HT1080 (cell line): ENCODE measurements at places on chromosomes 12 and 14.
A peak's percentile ranks its signal among the peaks of the same experiment; 100 is the strongest.

DNA sequence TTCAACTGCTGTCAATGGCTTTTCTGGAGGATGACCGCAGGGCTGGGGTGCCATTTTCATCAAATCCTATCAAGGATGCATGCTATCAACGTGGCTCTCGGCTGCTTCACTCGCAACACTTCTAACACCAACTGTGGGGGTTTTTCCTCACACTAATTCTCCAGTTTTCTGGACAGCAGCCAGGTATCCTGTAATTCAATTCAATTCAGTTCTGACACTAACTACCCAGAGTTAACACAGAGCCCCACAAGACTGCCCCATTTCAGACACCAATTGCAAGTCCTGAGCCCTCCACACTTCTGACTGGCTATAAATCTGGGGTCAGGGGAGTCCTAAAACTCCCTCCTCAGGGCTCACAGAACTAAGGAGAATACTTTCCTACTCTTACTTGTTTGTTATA, 55.3 kb upstream of the TMCC3 start:
- DNase-seq, result no peak

DNA sequence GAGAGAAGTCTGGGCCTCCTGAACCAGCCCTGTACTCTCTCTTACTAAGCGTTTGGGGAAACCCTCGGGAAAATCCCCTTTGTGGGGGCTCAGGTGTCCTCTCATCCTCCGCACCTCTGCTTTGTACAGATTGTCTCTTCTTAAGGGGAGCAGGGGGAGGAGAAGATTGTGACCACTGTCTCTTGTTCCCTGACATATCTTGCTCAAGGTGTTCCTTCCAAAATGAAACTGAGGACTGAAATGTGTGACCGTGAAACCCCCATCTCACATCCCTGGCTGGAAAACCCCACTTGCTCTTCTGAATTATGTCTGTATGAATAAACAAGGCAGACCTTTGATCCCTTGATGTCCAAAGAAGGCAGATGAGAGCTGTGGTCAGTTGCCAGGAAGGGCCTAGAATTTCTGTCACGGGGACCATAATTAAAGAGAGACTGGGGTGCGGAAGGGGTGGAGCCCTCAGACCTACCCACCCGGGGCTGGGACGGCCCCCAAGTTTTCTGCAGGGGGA, 369.8 kb downstream of the AACS start:
- DNase-seq, result no peak

GRCh38 chr12:64840949-64841717, 16.7 kb downstream of the TBC1D30 start:
- DNase-seq, result peak; percentile 23

DNA sequence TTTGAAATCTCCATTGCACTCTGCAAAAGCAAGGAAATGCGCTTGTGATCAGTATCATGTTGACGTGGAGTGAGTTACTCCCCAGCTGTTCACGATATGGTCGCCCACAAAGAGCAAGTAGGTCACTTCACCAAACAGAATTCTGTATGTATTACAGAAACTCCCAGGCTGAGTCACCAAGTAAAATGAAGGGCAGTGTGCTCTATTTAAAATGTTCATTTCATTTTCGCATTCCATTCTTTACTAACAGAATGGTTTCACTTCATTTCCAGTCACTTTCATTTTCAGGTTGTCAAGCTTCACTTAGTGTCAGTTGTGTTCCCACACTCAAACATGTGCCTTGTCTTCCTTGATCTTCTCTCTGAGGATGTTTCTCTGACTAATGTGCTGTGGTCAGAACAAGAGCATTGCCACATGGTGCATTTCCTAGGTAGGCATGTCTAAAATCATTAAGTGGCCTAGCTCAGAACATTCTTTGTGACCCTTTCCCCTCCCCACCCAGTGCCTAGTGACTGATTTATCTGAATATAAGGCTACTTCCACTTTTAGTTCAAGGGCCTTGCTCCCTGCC, 391.2 kb downstream of the RAD51B start:
- peak; percentile 91 for DNase-seq

- DNase-seq, result no peak
Observed at GRCh38 chr12:51925346-51926063, 18.2 kb downstream of the ACVRL1 start.

- DNase-seq, result no peak
Observed at GRCh38 chr12:12333407-12334366, 16.4 kb downstream of the MANSC1 start.

GRCh38 chr12:68056300-68056699, 67.1 kb downstream of the IFNG-AS1 start:
- DNase-seq, result no peak

DNA sequence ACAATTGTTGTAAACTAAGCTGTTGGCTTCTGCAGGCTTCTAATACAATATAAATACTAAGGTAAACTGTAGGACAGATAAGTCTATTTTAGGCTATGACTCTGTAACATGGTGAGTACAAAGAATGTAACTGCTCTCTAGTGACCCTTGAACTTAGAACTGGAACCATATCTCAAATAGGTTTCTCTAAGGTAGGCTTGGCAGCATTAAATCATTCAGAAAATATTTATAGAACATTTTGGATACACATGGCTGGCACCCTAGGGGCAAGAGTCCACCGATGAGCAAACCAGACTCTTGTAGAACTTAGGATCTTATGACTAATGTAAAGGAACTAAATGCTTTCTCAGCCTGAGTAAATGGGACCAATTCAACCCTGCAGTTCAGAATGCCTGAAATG, 19.4 kb upstream of the SLC25A3 start:
- DNase-seq, result no peak

GRCh38 chr14:22316473-22316872, 272.6 kb downstream of the DAD1 start:
- DNase-seq, result no peak

DNA sequence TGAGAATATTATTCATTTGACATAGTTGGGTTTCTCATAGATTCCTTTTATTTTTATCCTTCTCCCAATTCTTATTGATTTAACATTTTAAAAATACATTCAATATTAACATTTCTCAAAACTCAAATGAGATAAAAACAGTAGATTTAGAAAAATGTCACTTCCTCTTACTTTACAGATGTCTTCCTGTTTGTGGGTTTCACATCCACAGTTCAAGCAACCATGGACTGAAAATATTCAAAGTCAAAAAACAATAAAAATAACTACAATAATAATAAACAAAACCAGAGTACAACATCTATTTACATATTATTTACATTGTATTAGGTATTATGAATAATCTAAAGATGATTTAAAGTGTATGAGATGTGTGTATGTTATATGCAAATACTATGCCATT, 111.3 kb upstream of the SLC16A7 start:
- DNase-seq, result no peak

- peak; percentile 98 for DNase-seq
Observed at GRCh38 chr12:75705749-75706711, 194.6 kb upstream of the KRR1 start.

DNA sequence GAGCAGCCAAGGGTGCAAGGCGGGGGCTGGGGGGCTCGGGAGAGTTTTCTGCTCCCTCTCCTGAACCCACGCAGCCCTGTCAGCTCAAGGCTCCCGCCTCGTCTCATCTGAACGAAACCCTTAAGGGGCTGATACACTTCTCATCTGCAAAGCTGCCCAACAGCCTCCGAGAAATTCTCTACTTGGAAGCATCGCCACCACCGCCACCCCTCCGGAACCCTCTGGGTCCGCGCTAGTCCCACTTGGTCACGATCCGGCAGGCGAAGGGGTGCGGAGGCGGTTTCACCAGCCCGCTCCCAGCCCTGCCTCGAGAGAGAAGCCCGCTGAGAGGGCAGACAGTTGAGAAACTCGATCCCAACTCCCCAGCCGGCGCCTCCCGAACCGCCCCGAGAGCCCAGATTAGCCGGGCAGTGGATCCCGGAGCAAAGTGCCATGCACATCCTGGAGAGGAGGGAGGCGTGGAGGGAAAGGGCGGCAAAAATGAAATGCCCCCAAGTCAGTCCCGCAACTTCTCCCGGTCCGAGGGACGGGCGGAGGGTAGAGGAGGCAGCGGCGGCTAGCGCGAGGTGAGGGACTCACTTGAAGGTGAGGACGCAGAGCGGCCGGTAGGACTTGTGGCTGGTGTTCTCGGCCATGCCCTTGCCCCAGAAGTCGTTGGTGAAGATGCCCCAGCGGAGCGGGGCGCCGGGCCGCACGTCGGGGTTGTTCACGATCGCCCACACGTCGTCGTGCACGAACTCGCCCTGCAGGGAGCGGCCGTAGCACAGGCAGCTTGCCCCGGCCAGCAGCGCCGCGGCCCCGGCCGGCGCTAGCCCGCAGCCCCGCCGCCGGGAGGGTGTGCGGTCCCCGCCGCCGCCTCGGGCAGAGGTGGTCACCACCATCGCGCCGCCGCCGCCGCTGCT, 620 bp downstream of the TMTC1 start:
- DNase-seq, result no peak

GRCh38 chr12:56127485-56127887, 581 bp upstream of the ESYT1 start:
- no peak for DNase-seq

GRCh38 chr12:47017041-47017713, 62.2 kb upstream of the PCED1B start:
- DNase-seq, result no peak

- DNase-seq, result no peak
Observed at GRCh38 chr14:65267856-65268255, 144.7 kb upstream of the FUT8 start.

GRCh38 chr12:122724641-122725243, 5.9 kb downstream of the HCAR1 start:
- no peak for DNase-seq

GRCh38 chr14:37610945-37611523, 15.6 kb downstream of the TTC6 start:
- no peak for DNase-seq

DNA sequence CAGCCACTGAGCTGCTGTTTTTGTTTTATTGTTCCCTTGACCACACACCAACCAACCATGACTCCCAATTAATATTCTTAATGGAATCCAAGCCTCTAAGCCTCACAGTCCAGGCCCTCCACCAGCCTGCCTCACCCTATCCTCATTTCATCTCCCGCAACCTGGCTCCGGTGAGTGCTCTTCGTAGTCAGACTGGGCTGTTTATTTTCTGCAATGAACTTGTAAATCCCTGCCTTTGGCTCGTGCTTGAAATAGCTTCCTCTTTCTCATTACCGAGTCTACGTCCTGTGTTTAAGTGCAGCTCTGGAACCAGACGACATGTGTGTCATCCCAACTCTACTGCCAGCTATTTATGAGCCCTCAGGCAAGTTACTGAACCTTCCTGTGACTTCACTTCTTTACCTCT, 12.4 kb upstream of the ETFBKMT start:
- DNase-seq, result no peak

DNA sequence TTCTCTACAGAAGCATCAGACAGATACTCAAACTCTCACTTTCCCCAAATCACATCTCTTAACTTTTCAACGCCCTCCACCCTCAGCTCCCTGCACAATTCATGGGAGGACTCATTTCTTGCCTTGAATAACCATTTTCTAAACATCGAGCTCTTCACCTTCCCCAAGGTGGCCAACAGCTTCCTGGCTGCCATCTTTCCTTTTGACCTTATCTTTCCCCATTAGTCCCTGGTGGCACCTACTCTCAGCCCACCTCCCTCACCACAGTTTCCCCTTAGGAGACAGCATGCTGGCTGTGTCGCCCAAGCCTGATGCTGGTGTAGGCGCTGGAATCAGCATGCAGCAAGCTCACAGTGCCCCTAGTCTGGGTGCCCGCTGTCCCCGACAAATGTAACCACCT, 8.4 kb upstream of the OAS1 start:
- DNase-seq, result no peak

DNA sequence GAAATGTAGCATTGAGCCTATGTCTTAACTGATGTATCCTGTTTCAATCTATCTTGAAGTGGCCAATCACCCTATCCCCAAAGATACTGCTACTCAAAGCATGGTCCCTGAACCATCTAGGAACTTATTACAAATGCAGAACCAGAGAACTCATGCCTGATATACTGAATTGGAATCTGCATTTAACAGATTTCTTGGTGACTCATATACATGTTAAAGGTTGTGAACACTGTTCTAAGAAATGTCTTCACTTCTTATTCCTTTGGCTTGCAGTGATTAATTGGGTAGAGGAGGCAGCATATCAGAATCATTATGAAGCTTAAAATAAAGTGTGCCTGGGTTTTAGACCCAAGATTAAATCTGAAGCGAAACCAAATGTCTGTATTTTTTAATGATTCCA, 795.6 kb downstream of the DIO2 start:
- DNase-seq, result no peak

GRCh38 chr14:70706177-70706576, 64.5 kb downstream of the TTC9 start:
- peak; percentile 29 for DNase-seq

DNA sequence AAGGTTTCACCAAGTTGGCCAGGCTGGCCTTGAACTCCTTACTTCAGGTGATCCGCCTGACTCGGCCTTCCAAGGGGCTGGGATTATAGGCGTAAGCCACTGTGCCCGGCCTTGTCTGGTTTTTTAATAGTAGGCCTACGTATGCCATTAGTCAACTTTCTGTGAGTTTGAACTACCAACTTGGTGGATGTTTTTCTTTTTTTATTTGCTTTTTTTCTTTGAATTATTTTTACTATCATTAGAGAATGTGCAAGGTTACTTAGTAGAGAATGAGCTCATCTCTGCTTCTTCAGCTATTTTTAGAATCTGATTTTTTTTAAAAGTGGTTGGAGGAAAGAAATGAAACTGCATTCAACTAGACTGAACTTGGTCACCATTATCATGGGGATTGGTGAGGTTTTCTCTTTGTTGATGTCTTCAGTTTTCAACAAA, 51.4 kb downstream of the HMGA2 start:
- peak; percentile 42 for DNase-seq

DNA sequence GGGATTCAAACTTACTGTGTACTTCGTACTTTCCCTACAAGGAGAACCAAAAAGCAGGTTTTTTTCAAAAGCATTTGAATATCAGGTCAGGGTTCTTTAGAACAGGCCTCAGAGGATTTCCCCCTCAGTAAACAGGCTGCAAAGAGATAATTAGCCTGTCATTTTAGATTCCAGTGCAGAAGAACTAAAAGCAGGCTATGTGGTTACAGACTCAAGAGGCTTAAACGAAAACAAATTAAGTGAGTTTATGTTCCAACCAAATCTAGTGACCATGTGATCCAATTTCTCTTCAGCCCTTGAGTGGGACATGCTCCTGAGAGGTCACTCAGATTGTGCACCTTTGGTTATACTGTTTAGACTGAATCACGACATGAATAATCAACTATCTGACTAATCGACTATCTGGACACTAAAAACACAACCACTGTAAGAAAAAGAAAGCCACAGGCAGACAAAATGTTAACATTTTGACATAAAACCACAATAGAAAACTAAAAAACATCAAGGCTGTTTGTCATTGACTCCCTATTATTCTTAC, 4.5 kb downstream of the TMED8 start:
- DNase-seq, result peak; percentile 25

GRCh38 chr12:22971247-22971646, 346.3 kb downstream of the ETNK1 start:
- DNase-seq, result no peak
